ENCODE measurements at places on chromosomes 6 and 20.

GRCh38 chr6:107571354-107571753, 81.4 kb downstream of the SOBP start:
- DNase-seq, result no peak

- DNase-seq, result no peak
Measured at GRCh38 chr20:957544-957943, 41.4 kb upstream of the ANGPT4 start.

GRCh38 chr6:40815731-40816130, 223.3 kb downstream of the UNC5CL start:
- no peak for DNase-seq

DNA sequence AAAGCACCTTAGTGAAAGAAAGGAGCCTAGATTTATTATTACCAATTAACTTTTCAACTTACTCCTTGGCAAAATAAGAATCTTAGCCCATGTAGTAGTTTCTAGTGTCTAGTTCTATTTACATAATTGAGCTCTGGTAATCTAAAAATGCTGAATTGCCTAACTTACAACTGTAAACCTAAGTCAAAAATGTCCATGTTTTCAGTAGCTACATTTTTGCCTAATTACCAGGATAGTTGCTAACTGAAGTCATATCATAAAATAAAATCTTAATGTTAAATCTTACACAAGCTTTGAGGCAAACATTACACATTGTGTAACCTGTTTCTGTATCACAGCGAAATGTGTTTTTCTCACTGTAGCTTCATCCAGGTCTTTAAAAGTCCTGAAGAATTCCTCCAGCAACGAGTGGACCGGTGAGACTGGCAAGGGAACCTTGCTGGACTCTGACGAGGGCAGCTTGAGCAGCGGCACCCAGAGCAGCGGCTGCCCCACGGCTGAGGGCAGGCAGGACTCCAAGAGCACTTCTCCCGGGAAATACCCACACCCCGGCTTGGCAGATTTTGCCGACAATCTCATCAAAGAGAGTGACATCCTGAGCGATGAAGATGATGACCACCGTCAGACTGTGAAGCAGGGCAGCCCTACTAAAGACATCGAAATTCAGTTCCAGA, 7.6 kb upstream of the CLDN20 start:
- DNase-seq, result no peak

GRCh38 chr20:19045371-19045770, 167.1 kb upstream of the SLC24A3 start:
- no peak for DNase-seq

- peak; percentile 84 for DNase-seq
Measured at GRCh38 chr6:42901538-42901957, 14.3 kb upstream of the PTCRA start.

- no peak for DNase-seq
Measured at GRCh38 chr6:25053875-25054371, 118.2 kb upstream of the RIPOR2 start.

GRCh38 chr20:5751856-5752255, 1.7 kb downstream of the SHLD1 start:
- no peak for DNase-seq

GRCh38 chr20:63657260-63657936, 714 bp upstream of the RTEL1 start:
- no peak for DNase-seq

- DNase-seq, result no peak
Measured at GRCh38 chr20:36162272-36162966, 7.9 kb downstream of the EPB41L1 start.

DNA sequence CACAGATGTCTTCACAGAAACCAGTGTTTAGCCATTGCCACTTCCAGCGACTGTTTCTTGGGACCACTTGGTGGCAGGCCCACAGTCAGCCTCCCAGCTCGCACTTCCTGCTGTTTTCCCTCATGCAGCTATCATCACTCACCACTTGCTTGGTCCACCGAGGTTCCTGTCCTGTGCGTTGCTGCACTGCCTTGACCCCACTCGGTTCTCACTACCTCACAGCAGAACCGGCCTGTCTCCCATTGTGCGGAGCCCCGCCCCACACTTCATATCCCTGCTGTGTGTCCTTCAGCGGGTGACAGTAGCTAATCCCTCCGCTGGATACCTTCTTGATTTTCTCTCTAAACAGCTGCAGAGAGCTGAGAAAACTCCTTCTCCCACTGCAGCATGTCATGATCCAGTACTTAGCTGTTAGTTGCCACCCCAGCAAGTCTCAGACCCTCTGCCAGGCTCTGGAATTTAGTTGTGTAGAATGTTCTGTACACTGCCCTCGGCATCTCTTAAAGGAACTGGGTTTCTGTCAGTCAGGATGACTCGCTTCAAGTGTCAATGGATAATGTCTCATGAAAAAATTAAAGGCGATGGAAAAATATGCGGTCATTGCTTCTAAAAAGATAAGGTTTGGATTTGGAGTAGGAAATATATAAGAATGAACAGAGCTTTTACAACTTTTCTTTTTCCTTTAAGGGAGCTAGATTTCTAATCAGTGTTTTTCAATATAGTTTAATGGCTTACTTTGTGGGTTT, 208.0 kb downstream of the FARS2 start:
- no peak for DNase-seq

DNA sequence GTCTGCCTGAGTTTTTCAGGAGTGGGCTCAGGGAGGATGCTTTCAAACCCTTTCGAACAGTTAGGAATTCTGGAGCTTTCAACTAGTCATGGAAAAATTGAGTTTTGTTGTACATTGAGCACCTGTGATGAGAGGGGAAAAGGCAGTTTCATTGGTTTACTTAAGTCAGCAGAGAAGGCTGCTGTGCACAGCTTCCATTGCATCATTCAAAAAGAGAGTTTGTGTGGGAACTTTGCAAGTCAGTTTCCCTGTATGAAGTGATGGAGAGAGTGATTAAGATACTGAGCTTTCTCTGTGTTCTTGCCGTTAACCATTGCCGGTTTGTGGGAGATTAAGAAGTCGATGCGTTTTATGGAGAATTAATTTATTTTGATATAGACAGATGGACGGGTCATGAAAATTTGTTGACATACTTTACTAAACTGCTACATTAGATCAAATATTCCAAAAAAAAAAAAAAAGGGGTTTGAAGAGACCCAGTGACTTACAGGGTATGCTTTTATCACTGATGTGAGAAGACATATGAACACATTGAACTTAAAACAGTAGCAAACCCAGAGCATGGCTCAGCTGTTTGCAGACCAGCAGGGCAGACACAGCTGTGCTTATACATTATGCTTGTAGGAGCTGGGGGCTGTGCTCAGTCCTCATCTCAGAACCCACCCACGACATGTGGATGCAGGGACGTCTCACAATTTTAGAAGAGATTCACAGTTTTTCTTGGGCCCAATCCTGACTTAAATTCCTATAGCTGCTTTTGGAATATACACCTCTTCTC, 234.1 kb downstream of the SOX4 start:
- DNase-seq, result no peak

DNA sequence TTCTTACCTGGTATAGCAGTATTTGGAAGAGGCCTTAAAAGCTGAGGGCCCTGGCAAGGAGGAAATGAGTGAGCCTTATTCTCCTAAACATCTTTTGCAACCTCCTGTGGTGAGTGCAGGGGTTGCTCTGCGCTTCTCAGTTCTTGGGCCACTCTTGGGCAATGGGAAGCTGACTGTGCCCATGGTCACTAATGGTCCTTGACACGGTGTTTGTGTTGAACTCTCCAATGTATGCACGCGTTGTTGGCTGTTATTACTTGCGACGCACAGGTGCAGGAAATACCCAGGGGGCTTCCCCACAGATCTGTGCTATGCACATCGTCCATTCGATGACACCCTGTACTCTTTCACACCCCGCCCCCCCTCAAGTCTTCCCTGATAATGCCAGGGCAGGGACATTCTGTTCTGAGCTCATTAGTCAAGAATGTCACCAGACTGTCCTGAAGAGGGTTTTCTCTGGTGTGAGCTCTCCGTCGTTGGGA, 79.7 kb downstream of the EDN1 start:
- DNase-seq, result no peak

- no peak for DNase-seq
Measured at GRCh38 chr6:36054956-36055355, 27.3 kb downstream of the MAPK14 start.

- no peak for DNase-seq
Measured at GRCh38 chr6:137700751-137701477, 166.1 kb upstream of the TNFAIP3 start.

DNA sequence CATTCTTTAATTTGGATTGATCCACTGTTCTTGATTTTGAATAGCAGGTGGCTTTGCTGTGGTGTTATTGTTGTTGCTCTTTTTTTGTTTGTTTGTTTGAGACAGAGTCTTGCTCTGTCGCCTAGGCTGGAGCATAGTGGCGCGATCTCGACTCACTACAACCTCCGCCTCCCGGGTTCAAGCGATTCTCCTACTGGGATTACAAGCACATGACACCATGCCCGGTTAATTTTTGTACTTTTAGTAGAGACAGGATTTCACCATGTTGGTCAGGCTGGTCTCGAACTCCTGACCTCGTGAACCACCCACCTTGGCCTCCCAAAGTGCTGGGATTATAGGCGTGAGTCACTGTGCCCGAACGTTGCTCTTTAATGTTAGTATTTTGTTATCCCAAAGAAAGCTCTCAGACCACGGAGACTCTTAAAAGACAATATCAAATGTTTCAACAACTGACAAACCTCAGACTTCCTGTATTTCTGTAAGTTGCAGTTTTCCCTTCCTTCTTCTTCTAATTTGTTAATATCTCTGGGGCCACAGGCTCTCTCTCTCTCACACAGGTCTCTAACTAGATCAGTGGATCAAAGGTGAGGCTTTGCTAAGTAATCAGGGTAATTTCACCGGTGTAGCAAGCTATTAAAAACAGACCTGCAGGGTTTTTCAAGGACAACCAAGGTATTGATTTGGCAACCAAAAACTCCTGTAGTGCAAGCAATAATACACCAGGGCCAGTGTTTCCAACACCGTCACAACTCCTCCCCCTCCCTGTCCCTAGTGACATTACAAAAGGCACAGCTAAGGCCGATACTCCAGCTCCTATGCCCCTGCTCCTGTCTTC, 48.8 kb upstream of the ZNF217 start:
- DNase-seq, result peak; percentile 20

DNA sequence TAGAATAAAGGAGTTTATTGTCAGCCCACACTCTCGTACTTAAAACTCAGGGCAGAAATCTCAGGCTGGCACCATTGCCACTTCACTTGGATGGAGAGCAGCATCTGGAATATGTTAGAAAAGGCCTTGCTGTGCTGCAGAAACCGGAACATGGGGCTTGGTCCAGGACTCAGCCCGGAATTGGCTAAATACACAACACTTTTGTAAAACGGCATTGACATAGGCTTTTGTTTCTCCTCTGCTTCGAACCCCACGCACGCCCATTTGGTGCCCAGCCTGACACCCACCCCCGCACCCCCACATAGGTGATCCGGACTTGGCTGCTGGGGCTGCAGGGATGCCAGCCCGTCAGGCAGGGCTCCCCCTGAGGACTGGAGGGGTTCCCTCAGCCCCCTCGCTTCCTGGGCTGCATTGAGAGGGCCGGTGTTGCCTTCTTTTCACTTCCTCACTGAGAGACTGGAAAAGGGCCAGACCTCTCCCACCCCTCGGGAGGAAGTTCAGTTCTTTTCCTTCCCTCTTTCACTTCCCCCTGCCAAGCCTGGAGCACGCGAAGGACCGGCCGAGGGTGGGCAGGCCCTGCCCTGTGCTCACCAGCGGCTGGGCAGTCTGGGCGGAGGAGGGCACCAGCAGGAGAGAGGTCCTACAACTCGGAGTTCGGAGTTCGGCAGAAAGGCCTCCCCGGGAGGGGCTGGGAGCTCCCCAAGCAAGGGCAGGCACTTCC, 17.9 kb upstream of the CST3 start:
- DNase-seq, result no peak

DNA sequence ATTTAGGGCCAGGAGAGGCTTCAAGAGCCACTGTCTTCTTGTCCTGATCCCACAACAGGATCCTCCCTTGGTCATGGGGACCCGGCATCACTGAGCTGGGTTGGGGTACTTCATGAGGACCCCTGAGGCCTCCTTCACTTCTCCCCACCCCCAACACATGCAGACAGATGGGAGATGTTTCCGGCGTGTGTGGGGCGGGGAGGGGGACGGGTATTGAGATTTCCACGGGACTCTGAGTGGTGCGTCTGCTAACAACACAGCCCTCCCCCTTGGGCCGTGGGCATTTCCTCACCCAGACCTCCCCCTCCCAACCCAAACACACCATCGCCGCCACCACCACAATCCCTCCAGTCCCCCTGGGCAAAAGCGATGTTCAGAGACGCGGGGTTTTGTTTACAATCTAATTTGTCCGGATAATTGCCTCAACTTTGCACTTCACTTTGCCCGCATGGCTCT, 906 bp upstream of the FOXP4 start:
- DNase-seq, result no peak

GRCh38 chr6:138517635-138518034, 18.3 kb upstream of the NHSL1 start:
- DNase-seq, result peak; percentile 39

DNA sequence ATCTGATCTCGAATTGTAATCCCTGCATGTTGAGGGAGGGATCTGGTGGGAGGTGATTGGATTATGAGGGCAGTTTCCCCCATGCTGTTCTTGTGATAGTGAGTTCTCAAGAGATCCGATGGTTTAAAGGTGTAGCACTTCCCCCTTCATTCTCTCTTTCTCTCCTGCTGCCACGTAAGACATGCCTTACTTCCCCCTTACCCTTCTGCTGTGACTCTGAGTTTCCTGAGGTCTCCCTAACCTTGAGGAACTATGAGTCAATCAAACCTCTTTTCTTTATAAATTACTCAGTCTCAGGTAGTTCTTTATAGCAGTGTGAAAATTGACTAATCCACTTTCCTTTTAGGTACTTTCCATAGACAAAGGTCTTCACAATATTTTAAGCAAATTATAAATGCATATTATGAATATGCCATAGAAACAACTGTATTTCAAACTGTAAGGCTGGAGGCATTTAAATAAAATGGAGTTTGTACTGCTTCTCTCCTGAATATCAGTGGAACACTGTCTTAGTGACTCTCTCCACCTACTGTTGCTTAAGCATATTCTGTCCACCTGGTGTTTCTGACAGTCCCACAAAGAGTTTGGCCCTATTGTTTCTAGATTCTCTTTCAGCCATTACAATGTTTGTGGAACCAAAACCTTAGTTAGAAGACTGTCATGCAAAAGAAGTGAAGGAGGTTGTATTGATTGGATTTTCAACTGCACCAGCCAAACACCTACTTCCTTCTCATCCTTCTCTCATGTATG, 24.3 kb upstream of the IL17A start:
- no peak for DNase-seq

- DNase-seq, result no peak
Measured at GRCh38 chr6:32622545-32623401, 14.4 kb upstream of the HLA-DQA1 start.

- DNase-seq, result no peak
Measured at GRCh38 chr6:32191696-32192607, 491 bp downstream of the GPSM3 start.

- DNase-seq, result no peak
Measured at GRCh38 chr20:1320902-1321653, 7.9 kb downstream of the SDCBP2 start.

GRCh38 chr6:82915666-82916065, 150.0 kb downstream of the UBE3D start:
- DNase-seq, result no peak
